Uterus (tissue), 4 donors: ENCODE measurements at places on chromosomes 1 and 21. TPM values are rescaled to one million over a fixed set of nuclear protein-coding genes. Genes with fewer than 3 reads are reported as not detected.

DNA sequence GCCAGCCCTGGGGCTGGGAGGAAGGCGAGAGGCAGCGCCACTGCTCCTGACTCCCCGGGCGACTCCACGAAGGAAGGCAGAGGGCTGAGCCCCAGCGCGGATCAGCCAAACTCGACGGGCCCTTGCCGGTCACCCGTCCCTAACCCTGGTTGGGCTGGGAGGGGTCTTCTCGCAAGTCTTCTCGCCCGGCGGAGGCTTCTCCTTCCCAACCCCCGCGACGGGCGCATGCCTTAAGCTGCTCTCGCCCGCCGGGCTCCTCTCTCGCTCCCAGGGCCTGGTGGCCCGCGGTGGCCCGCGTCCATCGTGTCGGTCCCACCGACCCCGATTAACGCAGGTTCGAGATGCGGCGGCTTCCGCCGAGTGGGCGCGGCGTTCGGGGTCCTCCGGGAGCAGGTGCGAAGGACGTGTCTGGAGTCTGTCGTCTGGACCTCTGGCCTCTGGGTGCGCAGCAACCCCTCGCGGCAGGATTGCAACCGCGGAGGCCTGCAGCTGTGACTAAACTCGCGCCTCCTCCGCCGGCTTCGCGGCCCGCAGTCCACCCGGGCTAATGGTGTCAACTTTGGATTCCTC is 29.0 kb upstream of the PPM1J start:
- peak; percentile 26 for DNase-seq

GRCh38 chr1:18297896-18298648 is 182.7 kb upstream of the KLHDC7A start:
- no peak for DNase-seq

- no peak for DNase-seq
Observed at GRCh38 chr1:15224974-15225373, 22.0 kb upstream of the FHAD1 start.

- no peak for DNase-seq
Observed at GRCh38 chr1:57019236-57019839, 53.5 kb upstream of the C8B start.

SAMSN1 gene
- 2.0 TPM for total RNA-seq

DNA sequence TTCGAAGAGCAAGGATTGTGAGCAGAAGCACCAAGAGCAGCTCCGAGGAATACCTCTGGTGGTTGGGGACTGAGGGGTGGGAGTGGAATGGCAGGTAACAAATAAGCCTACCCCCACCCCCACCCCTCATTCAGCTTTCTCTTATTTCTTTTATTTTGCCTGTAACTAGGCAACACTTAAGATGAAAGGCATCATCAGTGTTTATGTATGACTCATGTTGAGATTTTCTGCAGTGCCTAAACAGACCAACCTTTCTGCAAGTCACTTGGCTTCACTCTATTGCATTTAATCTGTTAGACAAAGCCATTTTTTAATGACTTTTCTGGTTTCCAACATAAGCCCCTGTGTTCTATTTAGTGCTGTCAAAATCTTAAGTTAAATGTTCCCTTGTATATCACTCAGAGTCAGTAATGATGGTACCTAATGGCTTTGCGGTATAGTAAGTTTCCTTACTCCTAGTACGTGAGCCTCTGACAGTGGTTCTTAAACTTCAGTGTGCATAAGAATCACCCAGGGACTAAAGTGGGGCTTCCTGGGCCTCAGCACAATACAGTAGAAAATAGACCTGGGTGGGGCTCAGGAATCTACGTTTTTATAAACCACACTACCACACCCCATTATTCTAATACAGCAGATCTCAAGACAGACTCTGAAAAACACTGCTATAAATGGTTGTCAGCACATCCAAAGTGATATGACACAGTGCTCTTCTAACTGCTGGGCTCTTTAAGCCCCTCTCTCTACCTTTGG is 19.9 kb downstream of the CASQ2 start:
- no peak for DNase-seq

- no peak for DNase-seq
Observed at GRCh38 chr1:175504875-175505555, 238.4 kb downstream of the TNR start.

ILDR2 gene
- not detected for total RNA-seq
